Stimulated activated CD4-positive, alpha-beta T cell treated with anti-CD3 and anti-CD28 coated beads, Interleukin-4, amount 100 ng/mL, for 1 hour (primary cell): ENCODE measurements at places on chromosomes 6 and 20.
A peak's percentile ranks its signal among the peaks of the same experiment; 100 is the strongest.

GRCh38 chr6:138275976-138276375 is 57.7 kb upstream of the PBOV1 start:
- DNase-seq = no peak

- DNase-seq = peak; percentile 68
Observed at GRCh38 chr20:48635791-48636267, 192.0 kb downstream of the PREX1 start.

- no peak for DNase-seq
Observed at GRCh38 chr6:40383348-40384115, 203.6 kb downstream of the LRFN2 start.

GRCh38 chr6:14932485-14933182 is 313.2 kb upstream of the JARID2 start:
- no peak for DNase-seq

GRCh38 chr20:24470746-24471582 is 1.5 kb downstream of the SYNDIG1 start:
- DNase-seq = no peak

- no peak for DNase-seq
Observed at GRCh38 chr6:106107043-106107613, 21.0 kb downstream of the PRDM1 start.

DNA sequence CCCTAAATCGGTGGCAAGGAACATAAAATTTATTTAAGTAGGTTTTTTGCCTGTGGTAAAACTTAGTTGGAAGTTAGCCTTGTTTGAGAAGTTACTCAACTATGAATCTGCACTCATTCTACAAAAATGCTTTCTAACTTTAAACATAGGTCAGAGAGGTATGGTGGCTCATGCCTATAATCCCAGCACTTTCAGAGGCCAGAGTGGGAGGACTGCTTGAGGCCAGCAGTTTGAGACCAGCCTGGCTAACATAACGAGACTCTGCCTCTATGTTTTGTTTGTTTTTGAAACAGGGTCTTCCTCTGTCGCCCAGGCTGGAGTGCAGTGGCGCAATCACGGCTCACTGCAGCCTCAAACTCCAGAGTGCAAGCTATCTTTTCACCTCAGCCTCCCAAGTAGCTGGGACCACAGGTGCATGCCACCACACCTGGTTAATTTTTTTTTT is 16.2 kb downstream of the USP49 start:
- no peak for DNase-seq

GRCh38 chr6:25042536-25042935 is 106.8 kb upstream of the RIPOR2 start:
- no peak for DNase-seq

GRCh38 chr6:158561321-158561884 is 1.5 kb downstream of the TMEM181 start:
- DNase-seq = no peak

DNA sequence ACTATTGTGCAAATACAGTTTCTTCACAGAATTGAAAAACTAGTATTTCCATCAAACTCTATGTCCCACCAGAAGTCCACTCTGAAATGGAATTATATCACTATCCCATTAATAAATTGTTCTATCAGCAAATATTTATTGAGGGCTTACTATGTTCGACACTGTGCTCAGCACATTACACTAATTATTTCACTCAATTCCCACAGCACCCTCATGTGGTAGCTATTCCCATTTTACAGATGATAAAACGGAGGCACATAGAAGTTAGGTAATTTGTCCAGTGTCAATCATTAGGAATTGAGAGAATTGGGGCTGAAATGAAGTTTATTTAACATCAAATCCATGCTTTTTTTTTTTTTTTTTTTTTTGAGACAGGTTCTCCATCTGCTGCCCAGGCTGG is 52.5 kb downstream of the MKKS start:
- DNase-seq = no peak

- DNase-seq = no peak
Observed at GRCh38 chr20:4060064-4060795, 44.9 kb upstream of the RNF24 start.

- DNase-seq = no peak
Observed at GRCh38 chr6:160417146-160417545, 69.0 kb downstream of the SLC22A3 start.

DNA sequence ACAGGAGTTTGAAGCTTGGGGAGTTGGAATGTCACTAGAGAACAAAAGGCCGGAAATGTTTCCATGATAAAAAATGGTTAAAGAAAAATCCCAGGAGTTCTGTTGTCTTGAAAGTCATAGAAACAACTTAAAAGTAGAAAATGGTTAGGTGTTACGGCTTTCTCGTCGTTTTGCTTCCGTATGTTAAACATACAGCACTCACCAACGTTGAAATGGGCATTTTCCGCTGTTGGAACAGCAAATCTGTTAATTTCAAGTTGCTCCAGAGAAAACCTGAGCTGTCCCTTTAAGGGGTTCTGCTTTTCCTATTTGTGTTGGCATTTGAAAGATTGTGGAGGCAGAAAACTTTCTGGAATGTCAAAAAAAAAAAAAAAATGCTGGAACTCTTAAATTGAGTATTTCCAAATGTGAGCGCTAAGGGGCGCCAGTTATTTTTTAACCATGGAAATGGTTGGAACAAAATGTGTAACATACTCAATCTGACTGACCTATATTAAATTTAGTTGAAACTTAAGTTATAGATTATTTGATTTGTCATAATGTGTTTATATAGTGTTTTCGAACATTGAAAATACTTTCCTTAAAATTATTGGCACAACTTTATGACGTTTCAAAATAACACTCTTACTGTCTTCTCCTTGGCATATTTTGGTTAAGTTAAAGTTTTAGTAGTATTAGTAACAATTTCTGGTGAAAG is 2.2 kb downstream of the QKI start:
- DNase-seq = no peak

DNA sequence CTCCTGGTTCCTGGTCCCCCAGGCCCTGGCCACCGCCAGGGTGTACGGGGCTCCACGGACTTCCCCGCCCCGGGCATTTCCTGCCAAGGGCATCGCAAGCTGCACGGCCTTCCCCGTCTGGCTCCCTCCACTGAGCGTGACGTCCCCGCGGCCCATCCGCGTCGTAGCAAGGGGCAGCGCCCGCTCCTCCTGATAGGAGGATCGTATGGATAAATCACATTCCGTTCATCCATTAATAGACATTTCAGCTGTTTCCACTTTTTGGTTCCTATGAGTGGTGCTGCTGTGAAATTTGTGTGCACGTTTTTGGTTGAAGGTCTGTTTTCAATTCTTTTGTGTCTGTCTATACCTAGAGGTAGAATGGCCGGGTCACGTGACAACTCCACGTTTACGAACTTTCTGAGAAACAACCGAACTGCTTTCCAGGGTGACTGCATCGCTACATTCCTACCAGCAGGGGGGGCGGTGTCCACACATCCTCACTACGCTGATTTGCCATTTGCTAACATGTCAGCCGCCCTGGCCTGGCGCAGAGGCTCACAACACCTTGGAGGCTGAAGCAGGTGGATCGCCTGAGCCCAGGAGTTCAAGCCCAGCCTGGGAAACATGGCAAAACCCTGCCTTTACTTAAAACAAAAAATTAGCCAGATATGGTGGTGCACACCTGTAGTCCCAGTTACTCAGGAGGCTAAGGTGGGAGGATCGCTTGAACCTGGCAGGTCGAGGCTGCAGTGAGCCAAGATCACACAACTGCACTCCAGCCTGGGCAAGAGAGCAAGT is 37.7 kb downstream of the KCNQ2 start:
- peak; percentile 73 for DNase-seq

- no peak for DNase-seq
Observed at GRCh38 chr6:164216368-164216767, 801.9 kb downstream of the QKI start.

DNA sequence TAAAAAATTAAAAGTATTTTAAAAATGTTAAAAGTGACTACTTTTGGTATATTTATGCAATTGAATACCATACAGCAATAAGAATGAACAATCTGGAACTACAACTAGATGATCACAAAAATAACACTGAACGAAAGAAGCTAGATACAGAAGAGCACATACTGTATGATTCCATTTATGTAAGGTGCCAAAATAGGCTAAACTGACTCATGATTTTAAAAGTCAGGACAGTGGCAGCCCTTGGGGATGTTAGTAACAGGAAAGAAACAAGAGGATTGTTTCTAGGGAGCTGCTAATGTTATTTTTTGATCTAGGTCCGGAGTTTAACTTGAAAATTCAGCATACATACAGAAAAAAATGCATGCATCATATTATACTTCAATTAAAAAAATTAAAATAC is 42.3 kb downstream of the KIF13A start:
- DNase-seq = no peak

GRCh38 chr6:82842721-82843120 is 222.9 kb downstream of the UBE3D start:
- DNase-seq = no peak

DNA sequence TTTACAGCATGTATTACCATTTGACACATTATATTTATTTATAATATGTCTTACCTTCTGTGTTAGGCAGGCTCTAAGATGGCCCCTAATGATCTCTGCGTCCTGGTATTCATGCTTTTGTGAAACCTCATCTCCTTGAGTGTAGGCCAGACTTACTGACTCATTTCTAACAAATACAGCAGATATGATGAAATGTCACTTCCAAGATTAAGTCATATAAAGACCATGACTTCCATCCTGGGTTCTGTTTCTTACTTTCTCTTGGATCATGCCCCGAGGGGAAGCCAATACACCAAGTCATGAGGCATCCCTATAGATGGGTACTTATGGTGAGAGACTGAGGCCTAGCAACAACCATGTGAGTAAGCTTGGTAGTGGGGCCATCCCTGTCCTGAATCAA is 30.2 kb downstream of the ZHX3 start:
- no peak for DNase-seq

- DNase-seq = no peak
Observed at GRCh38 chr20:17460119-17460518, 71.1 kb downstream of the BFSP1 start.

GRCh38 chr20:3798908-3799248 is 2.8 kb downstream of the CDC25B start:
- DNase-seq = no peak

- DNase-seq = no peak
Observed at GRCh38 chr6:107495196-107495643, 5.3 kb downstream of the SOBP start.

- no peak for DNase-seq
Observed at GRCh38 chr20:326645-327185, 1.4 kb downstream of the SOX12 start.

GRCh38 chr6:166346965-166347364 is 4.6 kb upstream of the SFT2D1 start:
- DNase-seq = no peak

- no peak for DNase-seq
Observed at GRCh38 chr20:23493172-23493772, 2.4 kb downstream of the CST8 start.

- DNase-seq = no peak
Observed at GRCh38 chr6:168999392-168999791, 254.3 kb downstream of the THBS2 start.
